Glutamatergic neuron (in vitro differentiated cells): ENCODE measurements at places on chromosomes 7 and 10. TPM values are rescaled to one million over a fixed set of nuclear protein-coding genes. Genes with fewer than 3 reads are reported as not detected.

The ZPBP gene
- total RNA-seq = not detected

The ABCB4 gene
- 2.5 TPM for total RNA-seq

The SLIT1 gene
- total RNA-seq = 11.3 TPM

The SLC16A9 gene
- 1.2 TPM for total RNA-seq

The MEIG1 gene
- not detected for total RNA-seq

The DDC gene
- 3.8 TPM for total RNA-seq

The FXYD4 gene
- total RNA-seq = not detected

The ZNF239 gene
- 4.1 TPM for total RNA-seq

The TMEM176B gene
- total RNA-seq = 0.44 TPM

The GNAT3 gene
- 2.0 TPM for total RNA-seq

The TAS2R41 gene
- not detected for total RNA-seq

The ACSM6 gene
- not detected for total RNA-seq

The GRM8 gene
- 7.8 TPM for total RNA-seq

The AGBL3 gene
- 2.3 TPM for total RNA-seq

The CPN1 gene
- not detected for total RNA-seq

The FEZF1 gene
- 12.7 TPM for total RNA-seq

The PLA2G12B gene
- not detected for total RNA-seq

The GRID2IP gene
- total RNA-seq = 0.66 TPM
